Thoracic aorta (tissue), 2 donors: ENCODE measurements at places on chromosomes 5 and 9.

GRCh38 chr9:122005597-122005996, 87.5 kb downstream of the TTLL11 start:
- H3K36me3 ChIP-seq, result no peaks in the 10 kb centered on the region
- H3K27ac ChIP-seq, result no peak overlapping the region
- H3K4me3 ChIP-seq, result no peak overlapping the region
- DNase-seq, result no peak
- H3K4me1 ChIP-seq, result peaks cover 23% of the 10 kb centered on the region

- DNase-seq, result no peak
- no peaks in the 10 kb centered on the region for H3K36me3 ChIP-seq
- peaks cover 25% of the 10 kb centered on the region for H3K4me1 ChIP-seq
- H3K27me3 ChIP-seq, result no peaks in the 10 kb centered on the region
- H3K27ac ChIP-seq, result no peak overlapping the region
Measured at GRCh38 chr5:159104759-159105144, 5.0 kb upstream of the EBF1 start.

DNA sequence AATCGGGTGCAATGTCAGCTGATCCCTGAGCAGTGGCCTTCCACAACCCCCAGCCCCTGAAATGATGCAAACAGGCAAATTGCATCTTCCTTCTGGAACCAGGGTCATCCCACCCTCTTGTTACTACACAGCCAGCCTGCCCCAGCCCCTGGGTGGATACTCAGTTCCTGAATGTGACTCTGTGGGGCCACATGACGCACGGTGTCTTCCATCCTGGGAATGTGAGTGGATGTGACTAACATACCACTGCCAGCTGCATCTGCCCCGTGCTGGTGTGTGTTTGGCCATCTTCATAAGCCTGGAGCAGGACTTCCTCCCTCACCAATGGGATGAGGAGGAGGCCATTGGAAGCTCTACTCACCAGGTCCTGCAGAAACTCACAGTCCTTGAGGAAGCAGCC, 257.9 kb upstream of the ADAMTS16 start:
- no peak for DNase-seq
- no peaks in the 10 kb centered on the region for H3K27me3 ChIP-seq
- no peaks in the 10 kb centered on the region for H3K4me1 ChIP-seq
- no peak overlapping the region for H3K4me3 ChIP-seq

DNA sequence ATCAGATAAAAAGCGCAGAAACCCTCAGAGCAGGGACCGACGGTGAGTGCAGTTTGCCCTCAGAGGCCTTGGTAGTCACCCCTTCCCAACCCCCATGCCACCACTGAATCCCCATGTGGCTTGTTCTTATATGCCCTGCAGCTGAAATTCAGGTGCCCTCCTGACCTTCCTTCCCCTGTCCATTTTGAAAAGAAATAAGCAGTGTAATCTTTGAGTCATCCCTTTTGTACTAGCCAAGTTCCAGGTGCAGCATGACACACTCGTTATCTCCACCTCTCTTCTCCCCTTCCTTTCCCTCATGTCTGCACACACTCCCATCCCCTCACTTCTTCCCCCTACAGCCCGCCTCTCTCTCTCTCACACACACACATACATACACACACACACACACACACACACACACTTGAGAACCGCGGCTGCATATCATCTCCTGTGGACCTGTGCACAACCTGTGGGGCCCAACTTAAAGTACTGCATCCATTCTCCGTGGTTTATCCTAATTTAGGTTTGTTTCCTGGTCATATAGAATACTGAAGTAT, 53.1 kb downstream of the SYK start:
- DNase-seq, result no peak
- H3K27me3 ChIP-seq, result no peaks in the 10 kb centered on the region
- no peak overlapping the region for H3K4me3 ChIP-seq

DNA sequence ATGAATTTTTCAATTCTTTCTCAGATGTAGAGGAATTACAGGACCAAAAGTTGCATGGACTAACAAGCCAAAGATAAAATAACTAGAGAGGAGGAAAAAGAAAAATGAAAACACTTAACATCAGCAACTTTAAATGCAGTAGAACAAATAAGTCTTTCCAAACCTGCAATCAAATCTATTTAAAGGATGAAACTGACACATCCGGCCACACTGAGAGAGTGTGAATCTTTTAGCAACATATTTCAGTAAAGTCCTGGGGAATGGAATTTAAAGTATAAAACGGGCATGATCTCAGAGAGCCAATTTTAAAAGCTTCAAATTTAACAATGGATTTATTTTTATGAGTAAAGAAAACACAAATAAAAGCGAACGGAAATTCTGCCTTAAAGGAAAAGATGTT, 17.1 kb downstream of the CAST start:
- no peak for DNase-seq
- H3K4me1 ChIP-seq, result peaks cover 58% of the 10 kb centered on the region
- peak overlapping the region; percentile 0 for H3K27ac ChIP-seq
- H3K4me3 ChIP-seq, result no peak overlapping the region
- peaks cover 4% of the 10 kb centered on the region for H3K36me3 ChIP-seq
- H3K27me3 ChIP-seq, result no peaks in the 10 kb centered on the region

DNA sequence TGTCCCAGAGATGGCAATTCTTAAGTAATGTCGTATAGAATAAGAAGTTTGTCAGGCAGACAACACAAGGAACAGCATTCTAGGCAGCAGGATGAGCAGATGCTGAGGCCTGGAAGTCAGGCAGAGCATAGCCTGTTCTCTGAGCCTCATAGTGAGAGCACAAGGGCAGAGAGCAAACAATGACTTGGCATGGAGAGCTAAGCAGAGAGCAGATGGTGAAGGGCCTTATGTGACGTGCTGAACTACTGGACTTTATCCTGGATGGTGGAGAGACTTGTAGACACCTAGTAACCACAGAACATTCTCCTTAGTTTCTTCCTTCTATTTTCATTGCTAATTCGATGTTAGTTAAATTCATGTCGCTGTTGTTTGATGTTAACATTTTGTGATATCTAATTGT, 60.1 kb downstream of the KCTD16 start:
- H3K4me3 ChIP-seq, result no peak overlapping the region
- no peaks in the 10 kb centered on the region for H3K27me3 ChIP-seq
- H3K27ac ChIP-seq, result no peak overlapping the region
- H3K4me1 ChIP-seq, result no peaks in the 10 kb centered on the region
- DNase-seq, result no peak

- H3K27me3 ChIP-seq, result no peaks in the 10 kb centered on the region
- no peaks in the 10 kb centered on the region for H3K36me3 ChIP-seq
- H3K27ac ChIP-seq, result no peak overlapping the region
Measured at GRCh38 chr9:87842878-87843585, 39.6 kb upstream of the SPATA31E1 start.

DNA sequence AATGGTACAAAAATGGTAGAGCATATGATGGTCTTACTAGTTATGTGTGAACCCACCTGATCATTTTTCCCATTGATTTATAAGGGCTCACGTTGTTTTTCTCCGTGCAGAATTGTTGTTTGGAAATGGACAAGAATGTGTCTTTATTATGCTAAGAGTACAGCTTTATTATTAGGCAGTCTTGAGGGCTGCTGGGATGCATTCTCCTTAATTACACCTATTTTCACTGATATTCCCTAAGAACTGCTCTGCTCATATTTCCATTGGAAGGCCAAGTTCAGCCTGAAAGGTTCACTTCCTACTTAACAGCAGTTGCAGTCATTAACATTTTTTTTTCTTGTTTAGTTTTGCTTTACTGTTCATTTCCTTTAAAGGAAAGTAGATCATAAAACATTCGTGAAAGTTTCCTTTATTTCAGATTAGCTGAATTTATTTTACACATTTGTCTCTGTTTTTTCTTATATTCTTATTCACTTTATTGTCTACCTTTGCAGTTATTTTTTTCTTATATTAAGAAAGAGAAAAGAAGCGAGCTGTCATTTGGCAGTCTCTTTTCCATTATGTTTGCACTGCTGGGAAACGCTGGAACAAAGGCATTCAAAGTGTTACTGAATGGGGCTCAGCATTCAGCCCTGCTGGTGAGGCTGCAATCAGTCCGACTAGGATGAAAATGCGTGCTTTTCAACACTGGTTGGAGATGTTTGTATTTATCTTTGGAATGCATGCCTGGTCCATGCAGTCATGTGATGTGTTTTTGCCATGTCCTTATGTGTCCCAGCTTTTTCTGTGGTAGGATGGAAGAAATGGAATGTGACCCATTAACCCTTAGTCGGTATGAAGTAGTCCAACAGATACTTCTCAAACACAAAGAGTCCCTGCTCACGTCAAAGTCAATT, 602.7 kb upstream of the ZNF608 start:
- no peaks in the 10 kb centered on the region for H3K36me3 ChIP-seq
- H3K4me3 ChIP-seq, result no peak overlapping the region
- DNase-seq, result no peak

GRCh38 chr9:126398403-126399058, 71.9 kb downstream of the MVB12B start:
- no peak overlapping the region for H3K27ac ChIP-seq
- H3K4me3 ChIP-seq, result no peak overlapping the region
- H3K27me3 ChIP-seq, result no peaks in the 10 kb centered on the region
- no peaks in the 10 kb centered on the region for H3K4me1 ChIP-seq
- DNase-seq, result peak; percentile 29

- peak overlapping the region; percentile 87 for H3K4me3 ChIP-seq
- H3K27me3 ChIP-seq, result no peaks in the 10 kb centered on the region
- H3K4me1 ChIP-seq, result peaks cover 19% of the 10 kb centered on the region
- no peaks in the 10 kb centered on the region for H3K36me3 ChIP-seq
- H3K27ac ChIP-seq, result peak overlapping the region; percentile 69
Measured at GRCh38 chr5:122774519-122774860, 390 bp upstream of the SNX2 start.

GRCh38 chr9:132671620-132672412, 1.6 kb downstream of the GTF3C4 start:
- H3K36me3 ChIP-seq, result no peaks in the 10 kb centered on the region
- no peak overlapping the region for H3K27ac ChIP-seq
- DNase-seq, result no peak
- H3K27me3 ChIP-seq, result no peaks in the 10 kb centered on the region
- H3K4me1 ChIP-seq, result peaks cover 47% of the 10 kb centered on the region

DNA sequence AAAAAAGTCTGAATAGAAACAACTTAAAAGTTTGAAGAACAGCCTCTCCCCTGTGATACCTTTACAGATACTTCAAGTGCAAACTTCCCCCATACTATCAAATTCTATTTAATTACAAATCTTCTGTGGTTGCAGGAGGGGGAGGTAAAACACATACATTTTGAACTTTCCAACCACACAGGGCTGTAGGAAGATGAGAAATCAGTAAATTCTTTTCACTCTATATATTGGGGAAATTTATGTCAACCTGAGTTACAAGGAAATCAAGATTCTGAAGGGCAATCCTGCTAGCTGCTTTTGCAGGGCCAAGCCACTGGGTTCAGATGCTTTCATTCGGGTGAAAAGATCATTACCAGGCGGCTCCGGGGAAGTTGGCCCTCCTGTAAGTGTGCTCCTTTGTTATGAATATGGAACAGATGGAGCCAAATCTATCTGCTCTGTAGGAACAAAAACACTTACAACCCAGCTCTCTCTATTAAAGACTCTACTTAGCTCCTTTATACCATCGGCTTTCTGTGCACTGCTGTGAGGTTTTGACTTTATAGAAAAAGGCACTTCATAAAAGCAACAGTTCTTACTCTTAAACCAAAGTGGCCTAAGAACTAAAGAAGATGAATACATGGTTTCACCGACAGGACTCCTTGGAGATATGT, 269.1 kb downstream of the EFNA5 start:
- no peak overlapping the region for H3K4me3 ChIP-seq
- no peaks in the 10 kb centered on the region for H3K27me3 ChIP-seq
- no peak overlapping the region for H3K27ac ChIP-seq
- no peaks in the 10 kb centered on the region for H3K36me3 ChIP-seq
- DNase-seq, result no peak

- H3K4me3 ChIP-seq, result no peak overlapping the region
- no peak for DNase-seq
- no peaks in the 10 kb centered on the region for H3K4me1 ChIP-seq
Measured at GRCh38 chr9:123508048-123508447, 152.1 kb downstream of the CRB2 start.

- no peak for DNase-seq
- H3K27ac ChIP-seq, result no peak overlapping the region
- H3K4me1 ChIP-seq, result no peaks in the 10 kb centered on the region
- H3K4me3 ChIP-seq, result no peak overlapping the region
- H3K36me3 ChIP-seq, result no peaks in the 10 kb centered on the region
Measured at GRCh38 chr9:22040760-22041159, 31.7 kb upstream of the CDKN2B start.

GRCh38 chr5:139901251-139901575, 105.6 kb downstream of the PSD2 start:
- H3K4me3 ChIP-seq, result no peak overlapping the region
- H3K36me3 ChIP-seq, result no peaks in the 10 kb centered on the region
- peaks cover 7% of the 10 kb centered on the region for H3K4me1 ChIP-seq
- no peak for DNase-seq
- no peak overlapping the region for H3K27ac ChIP-seq

- DNase-seq, result no peak
- no peaks in the 10 kb centered on the region for H3K36me3 ChIP-seq
- no peaks in the 10 kb centered on the region for H3K27me3 ChIP-seq
- peaks cover 26% of the 10 kb centered on the region for H3K4me1 ChIP-seq
- H3K27ac ChIP-seq, result no peak overlapping the region
Measured at GRCh38 chr9:72871685-72872084, 81.2 kb downstream of the ALDH1A1 start.

DNA sequence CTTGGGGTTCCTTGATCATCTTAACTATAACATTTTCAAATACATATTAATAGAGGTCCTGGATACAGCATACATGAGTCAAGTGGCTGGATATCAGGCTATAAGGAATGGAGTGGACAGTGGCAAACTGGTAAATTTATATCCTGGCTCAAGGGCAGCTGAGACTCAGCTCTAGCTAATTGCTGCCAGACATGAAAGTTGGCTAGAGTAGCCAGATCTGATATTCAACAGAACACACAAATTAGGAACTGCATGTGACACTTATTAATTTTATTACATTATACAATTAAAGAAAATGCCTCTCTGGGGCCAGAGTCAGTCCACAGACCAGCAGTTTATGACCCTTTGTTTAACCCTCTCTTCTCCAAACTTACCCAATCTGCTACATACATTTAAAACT, 206.5 kb downstream of the KCTD16 start:
- H3K4me3 ChIP-seq, result no peak overlapping the region
- DNase-seq, result no peak
- no peaks in the 10 kb centered on the region for H3K36me3 ChIP-seq
- H3K4me1 ChIP-seq, result no peaks in the 10 kb centered on the region

GRCh38 chr9:123251741-123252140, 16.6 kb downstream of the STRBP start:
- no peaks in the 10 kb centered on the region for H3K36me3 ChIP-seq
- H3K27ac ChIP-seq, result no peak overlapping the region
- no peak overlapping the region for H3K4me3 ChIP-seq
- no peak for DNase-seq
- H3K4me1 ChIP-seq, result no peaks in the 10 kb centered on the region
